Stimulated activated CD4-positive, alpha-beta T cell treated with anti-CD3 and anti-CD28 coated beads, Interleukin-4, amount 100 ng/mL, for 24 hours (primary cell): ENCODE measurements at places on chromosomes 16 and 17.

DNA sequence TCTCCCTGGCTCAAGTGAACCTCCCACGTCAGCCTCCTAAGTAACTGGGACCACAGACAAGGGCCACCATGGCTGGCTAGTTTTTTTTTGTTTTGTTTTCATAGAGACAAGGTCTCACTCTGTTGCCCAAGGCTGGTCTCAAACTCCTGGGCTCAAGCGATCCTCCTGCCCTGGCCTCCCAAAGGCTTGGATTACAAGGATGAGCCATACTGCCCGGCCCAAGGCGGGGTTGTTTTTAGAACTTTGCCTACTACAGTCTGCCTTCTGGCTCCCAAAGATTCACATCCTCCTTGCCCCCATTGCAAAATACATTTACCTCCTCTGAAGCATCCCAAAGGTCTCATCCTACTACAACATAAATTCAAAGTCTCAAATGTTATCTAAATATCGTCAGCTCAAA, 49.5 kb upstream of the PHOSPHO1 start:
- no peak for DNase-seq

- peak; percentile 74 for DNase-seq
Observed at GRCh38 chr16:3187798-3188674, at the start of gene OR1F1. OR1F1 (plus strand) TSS chr16:3188204.

DNA sequence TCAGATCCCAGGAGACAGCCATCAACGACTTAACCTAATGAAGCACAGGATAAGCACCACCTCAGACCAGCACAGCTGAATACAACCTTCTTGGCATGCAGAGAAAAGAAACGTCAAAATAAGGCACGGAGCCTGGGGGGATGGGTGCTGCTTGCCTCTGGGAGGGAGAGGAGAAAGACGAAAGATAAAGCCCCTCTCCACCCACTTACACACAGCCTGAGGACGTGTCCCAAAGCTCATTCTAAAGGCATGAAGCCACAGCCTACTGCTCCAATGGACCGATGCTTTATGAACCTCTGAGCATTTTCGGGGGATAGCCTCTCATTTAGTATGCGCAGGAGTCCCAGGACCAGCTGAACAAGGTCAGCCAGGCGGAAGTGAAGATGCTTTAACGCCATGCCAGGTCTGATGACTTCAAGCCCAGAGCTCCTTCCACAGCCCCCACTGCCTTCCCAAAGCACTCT, 31.1 kb downstream of the ST3GAL2 start:
- no peak for DNase-seq

GRCh38 chr17:58527306-58527705, 12.9 kb upstream of the MTMR4 start:
- DNase-seq, result no peak

- DNase-seq, result no peak
Observed at GRCh38 chr17:63549289-63549945, 860 bp upstream of the DCAF7 start.
